ENCODE measurements at places on chromosomes 5 and 9.

DNA sequence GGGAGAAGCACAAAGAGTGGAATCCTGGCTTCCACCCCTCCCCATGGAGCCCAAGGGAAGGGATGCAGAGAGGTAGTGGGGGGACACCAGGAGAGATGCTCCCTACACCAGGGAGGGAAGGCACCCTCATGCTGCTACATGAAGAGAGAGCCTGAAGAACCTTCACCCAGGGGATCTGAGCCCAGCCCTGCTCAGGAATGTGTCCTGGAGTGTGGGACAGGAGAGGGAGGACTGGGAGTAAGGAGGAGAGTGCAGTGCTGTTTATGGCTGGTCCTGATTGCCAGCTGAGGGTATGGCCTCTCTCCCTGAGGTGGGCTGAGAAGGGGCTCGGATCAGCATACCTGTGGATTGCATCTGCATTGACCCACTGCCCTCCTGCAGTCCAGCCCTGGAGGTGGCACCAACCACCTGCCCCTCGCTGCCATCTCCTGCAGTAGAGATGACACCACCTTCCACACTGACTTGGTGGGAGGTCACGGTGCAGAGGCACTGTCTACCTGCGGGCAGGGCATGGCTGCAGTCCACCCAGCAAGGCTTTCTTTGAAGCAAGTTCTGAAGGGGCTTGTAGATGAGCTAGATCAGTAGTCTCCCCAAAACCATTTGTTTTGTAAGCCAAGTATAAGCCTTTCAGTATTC is 114.9 kb upstream of the SLC25A48 start:
- DNase-seq = no peak

DNA sequence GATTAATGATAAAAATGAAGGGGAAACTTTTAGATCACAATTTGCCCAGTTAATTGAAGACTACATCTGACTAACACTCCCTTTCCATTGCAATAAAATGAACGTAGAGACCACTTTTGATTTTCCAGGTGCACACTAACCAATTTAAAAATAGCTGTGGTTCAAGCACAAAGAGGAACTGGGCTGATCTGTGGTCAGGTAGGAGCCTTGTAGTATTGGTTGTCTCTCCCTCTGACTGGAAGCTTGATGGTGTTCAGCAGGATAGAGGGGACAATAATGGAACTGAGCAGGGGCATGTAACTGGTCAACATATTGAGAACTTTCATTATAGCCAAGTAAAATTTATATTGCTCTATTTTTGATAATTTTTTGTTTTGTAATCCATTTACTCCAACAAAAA is 886.8 kb upstream of the SEMA6A start:
- DNase-seq = no peak

GRCh38 chr9:698954-699353 is 142.5 kb upstream of the DMRT1 start:
- no peak for DNase-seq

GRCh38 chr5:149537374-149537975 is 13.8 kb downstream of the CSNK1A1 start:
- DNase-seq = no peak

- DNase-seq = no peak
These were observed 450.0 kb downstream of the CCDC171 start for GRCh38 chr9:16002816-16003215.

GRCh38 chr9:135043345-135043744 is 44.1 kb upstream of the OLFM1 start:
- DNase-seq = no peak

GRCh38 chr5:160188141-160189015 is 40.9 kb upstream of the FABP6 start:
- DNase-seq = no peak

GRCh38 chr5:94793816-94794198 is 175.3 kb downstream of the SLF1 start:
- DNase-seq = no peak

GRCh38 chr9:29751226-29751625 is 2177.9 kb upstream of the C9orf72 start:
- DNase-seq = no peak

- DNase-seq = no peak
These were observed 115.1 kb upstream of the MVB12B start for GRCh38 chr9:126211441-126212074.

DNA sequence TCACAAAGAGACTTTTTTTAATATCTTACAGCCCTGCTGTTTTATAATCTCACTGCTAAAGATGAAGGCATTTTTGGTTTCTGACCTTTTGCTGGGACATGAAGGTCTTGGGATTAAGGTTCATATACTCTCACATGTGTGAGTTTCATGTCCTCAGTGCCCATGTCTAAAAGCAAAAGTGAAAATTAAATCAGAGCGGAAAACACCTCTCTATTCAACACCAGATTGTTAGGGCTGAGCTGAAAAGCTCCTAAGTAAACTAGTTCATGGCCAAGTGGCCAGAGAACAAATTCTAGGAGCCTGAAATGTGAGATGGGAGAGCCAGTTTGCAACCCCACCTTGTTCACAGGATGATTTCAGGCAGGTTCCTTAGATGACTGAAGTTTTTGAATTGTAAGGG is 110.9 kb downstream of the GRIA1 start:
- DNase-seq = no peak

GRCh38 chr5:31954091-31954490 is 220.0 kb downstream of the GOLPH3 start:
- no peak for DNase-seq

- DNase-seq = no peak
These were observed 282.9 kb downstream of the ARHGEF28 start for GRCh38 chr5:73908846-73909245.

DNA sequence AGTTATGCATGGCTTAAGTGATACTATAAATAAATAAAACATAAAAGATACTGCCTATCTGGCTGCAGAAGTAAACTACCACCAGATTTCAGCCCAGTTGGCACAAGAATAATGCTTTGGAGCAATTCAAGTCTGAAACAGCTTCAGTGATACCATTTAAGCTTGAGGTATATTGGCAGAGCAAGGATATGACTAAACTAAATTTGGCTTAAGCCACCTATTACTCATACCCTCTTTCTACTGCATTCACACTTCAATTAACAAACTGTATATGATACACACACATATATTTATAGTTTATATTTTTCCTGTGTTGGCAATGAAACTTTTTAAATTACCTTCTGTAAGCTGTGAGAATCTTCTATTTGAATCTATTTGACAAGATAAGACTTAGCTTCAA is 431.9 kb downstream of the ANXA1 start:
- no peak for DNase-seq

DNA sequence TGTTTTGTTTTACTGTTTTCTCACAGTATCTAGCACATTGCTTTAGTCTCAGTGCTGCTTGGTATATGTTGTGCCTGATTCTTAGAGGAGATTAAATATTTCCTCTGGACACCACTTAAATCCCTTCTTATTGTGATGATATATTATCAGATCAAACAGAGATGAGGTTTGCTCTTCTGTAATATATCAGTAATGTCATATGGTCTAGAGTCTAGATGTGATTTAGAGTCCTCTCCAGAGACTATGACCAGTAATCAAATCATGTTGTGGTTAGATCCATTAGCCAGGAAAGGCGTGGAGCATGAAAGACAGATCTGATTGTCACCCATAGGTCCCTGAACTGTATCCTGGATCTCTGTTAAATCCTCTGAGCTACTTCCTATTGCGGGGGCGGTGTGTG is 24.4 kb downstream of the CAMK4 start:
- DNase-seq = no peak

DNA sequence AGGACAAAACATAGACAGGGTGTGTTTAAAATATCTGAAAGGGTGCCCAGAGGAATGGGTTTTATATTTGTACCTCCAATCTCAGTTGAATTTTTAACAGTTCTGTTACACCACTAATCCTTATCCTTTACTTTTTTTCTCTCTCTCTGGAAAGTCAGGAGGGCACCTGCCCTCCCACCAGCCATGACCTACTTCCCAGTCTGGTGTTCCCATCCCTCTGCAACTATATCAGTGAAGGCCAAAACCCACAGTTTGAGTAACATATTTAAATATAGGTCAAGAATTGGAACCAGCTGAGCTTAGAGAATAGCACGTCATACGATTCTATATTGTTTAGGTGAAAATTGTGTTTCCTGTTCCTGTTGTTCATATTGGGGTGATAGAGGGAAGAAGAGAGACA is 229.8 kb downstream of the NTRK2 start:
- DNase-seq = no peak

- DNase-seq = peak; percentile 55
These were observed 14.4 kb downstream of the STK10 start for GRCh38 chr5:172173564-172174153.

DNA sequence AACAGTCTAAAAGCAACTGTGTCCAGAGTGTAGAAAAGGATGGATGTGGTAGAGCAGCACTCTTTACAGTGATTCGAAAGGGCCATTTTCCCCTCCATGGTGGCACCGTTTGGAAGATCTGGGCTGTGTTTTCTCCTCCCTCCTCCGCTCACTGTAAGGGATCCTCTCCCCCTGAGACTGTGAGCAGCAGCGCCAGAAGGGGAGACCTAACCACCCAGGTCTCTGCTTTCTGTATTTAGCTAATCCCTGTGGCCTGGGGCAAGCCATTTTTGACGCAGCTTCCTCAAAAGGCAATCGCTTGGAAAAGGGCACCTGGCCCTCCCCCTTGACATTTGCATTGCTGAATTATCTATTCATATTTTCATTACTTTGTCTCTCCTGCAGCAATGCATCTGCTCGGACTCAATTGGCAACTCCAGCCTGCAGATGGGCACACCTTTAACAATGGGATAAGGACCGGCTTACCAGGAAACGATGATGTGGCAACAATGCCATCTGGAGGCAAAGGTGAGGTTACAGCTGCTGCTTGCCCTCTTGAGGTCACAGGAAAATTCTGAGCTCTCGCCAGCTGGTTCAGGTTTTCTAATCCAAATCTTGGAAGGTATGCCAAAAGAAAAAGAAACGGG is 244.3 kb upstream of the WWC1 start:
- DNase-seq = no peak

GRCh38 chr9:91407580-91408318 is 15.9 kb downstream of the NFIL3 start:
- DNase-seq = no peak

DNA sequence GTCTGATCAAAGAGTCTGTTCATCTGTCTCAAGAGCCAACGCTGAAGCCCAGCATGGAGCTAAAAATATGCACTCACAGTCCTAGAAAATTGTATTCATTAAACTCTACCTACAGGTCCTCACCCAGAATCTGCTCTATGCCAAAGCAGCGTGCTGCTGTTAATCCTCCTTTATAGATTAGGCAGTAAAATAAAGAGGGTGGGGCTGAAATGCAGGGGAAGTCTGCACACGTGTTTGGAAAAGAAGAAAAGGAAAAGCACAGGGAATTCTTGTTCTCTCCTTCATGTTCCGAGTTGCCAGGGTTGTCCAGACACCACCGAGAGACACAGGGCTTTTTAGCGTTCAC is 121.4 kb upstream of the TMEM161B start:
- DNase-seq = no peak

DNA sequence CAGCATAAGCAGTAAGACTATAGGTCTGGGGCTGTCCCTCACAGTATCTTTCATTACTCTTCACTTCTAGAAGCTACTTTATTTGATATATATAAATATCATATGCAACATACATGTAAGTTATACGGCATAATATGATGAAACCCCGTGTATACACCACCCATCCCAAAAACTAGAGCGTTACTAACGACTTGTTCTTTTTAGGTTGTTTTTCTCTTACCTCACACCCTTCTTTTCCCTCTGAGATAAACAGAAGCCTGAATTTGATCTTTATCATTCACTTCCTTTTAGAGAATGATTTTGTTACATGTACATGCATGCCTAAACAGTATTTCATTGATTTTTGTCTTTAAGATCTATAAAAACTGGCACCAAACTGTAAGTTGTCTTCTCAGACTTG is 3.7 kb downstream of the TRMO start:
- DNase-seq = no peak

- DNase-seq = no peak
These were observed 32.1 kb downstream of the MTMR12 start for GRCh38 chr5:32280656-32281081.

All from activated CD8-positive, alpha-beta memory T cell treated with anti-CD3 and anti-CD28 coated beads for 1 hour (primary cell).